ENCODE measurements at places on chromosomes 1 and 21.
A peak's percentile ranks its signal among the peaks of the same experiment; 100 is the strongest.

DNA sequence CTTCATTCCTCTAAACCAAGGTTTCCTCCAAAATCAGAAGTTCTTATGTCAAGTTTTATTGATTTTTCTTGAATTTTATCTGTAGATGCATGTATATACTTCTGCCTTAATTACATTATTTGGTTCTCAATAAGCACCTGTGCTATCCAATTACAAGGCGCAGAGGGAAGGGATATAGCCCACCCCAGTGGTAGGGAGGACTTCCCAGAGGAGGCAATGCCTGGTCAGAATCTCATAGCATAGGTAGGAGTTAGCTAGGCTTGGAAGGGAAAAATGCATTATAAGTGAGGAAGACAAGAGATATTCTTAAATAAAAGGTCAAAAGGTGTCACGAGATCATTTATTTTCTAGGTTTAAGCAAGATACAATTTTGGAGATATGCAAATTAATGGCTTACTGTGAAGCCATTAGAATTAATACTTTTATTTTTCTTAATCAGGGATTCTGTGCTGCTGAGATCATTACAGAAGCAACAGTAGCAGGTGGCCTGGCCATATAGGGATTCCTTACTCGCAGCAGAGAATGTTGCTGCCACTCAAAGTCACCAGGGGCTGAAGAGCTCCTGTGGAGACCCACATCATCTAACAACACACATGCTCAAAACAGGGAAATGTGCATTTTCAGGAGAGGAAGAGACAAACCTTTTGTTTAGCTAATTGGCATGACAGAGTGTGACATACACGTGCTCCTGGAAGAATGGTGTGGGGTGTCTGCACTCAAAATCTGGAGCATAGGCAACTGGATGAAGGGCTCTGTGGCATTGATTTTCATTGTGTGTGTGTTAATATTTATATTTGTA is 178.3 kb downstream of the ATG4C start:
- DNase-seq, result no peak

- DNase-seq, result no peak
These were observed 15.4 kb upstream of the PRDM15 start for GRCh38 chr21:41894511-41894910.

DNA sequence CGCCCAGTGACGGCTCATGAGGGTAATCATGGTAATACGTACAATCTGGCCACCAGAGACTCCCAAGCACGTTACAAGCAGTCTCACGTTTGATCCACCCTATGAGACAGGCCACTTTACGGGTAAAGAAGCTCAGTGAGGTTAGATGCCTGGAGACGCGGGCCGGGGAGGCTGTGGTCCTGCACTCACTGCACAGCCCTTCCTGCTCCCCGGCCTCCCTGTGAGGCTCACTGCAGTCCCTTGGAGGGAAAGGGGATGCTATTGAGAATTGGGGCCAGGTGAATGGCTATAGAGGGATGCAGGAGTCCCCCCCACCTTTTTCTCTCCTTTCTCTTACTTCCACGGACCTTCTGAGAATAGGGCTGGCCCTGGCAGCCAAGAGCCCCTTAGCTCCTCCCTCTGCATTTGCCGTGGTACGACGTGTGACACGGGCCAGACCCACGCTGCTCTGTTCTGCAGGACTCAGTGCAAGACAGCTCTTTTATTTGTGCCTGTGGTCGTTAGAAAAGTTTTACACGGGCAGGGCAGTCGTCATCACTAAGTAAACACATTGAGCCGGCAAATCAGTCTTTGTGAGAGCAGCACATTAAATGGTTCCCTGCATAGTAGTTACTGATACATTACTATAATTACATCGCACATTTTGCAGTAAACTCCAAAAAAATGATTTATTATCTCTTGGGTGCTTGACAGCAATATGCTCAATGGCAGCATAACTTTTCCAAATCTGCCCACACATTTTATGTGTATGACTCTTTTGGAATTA is 18.8 kb downstream of the KIF26B start:
- DNase-seq, result no peak

- peak; percentile 15 for DNase-seq
These were observed 176.9 kb upstream of the LMO4 start for GRCh38 chr1:87151500-87152421.

DNA sequence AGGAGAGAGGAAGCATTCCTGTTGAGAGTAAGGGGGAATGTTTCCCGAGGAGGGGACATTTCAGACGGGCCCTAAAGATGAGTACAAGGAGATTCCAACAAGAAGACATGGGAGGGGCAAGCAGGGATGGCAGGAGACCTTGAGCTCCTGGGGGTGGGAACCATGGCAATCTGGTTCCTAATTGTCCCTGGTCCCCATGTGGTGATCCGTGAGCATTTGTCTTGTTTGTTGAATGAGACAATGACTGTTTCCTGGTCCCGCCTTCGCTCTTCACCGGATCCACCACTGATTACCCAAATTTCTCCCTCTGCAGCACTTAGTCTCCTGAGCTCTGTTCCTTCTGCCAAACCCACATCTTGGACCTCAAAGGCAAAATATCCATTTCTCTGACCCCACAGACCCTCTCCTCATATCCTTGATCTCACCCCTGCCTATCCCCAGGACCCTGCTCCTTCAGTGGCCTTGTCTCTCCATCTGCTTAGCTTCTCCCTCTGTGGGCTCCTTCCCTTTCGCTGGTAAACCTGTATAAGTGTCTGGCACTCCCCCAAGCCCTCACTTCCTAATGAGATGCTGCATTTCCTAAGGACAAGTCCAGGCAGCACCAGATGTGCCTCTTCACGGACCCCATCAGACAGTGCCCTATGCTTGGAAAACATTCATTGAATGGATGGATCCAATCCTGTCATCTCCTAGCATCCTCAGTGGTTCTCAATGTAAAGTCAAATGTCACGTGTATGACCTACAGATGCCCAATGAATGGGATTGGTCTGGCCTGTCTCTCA is 8.3 kb upstream of the CSF1 start:
- DNase-seq, result no peak

DNA sequence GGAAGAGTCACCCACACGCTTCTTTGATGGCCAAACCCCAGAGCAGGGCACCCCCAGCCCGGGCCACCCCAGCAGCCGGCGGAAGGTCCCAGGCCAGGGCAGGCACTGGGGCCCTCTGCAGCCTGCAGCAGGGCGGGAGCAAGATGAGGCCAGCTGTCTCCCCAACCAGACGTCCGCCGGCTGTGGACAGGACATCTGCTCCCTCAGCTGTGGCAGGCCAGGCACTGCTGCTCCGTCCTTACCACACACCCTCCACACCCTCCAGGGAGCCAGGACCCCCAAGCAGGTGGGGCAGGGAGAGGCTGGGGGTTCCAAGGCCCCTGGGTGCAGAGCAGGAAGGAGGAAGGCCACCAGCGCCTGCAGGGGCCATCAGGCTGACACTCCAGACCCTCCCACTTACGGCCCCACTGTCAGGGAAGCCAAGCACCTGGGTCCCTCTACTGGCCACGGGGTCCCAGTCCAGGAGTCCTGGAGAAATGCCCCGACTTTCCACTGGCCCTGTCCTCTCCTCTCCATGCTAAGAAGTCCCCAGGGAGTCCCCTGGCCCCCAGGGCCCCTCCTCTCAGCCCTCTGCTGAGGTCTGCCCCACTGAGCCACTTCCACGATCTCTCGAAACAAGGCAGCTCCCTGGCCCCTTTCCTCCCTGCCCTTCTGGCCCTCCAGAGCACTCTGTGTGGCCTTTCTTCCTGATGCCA is 5.6 kb downstream of the WNT9A start:
- DNase-seq, result no peak

- no peak for DNase-seq
These were observed 2.0 kb downstream of the MEF2D start for GRCh38 chr1:156498432-156499193.

- no peak for DNase-seq
These were observed 42.9 kb downstream of the CAPZB start for GRCh38 chr1:19442154-19443096.

DNA sequence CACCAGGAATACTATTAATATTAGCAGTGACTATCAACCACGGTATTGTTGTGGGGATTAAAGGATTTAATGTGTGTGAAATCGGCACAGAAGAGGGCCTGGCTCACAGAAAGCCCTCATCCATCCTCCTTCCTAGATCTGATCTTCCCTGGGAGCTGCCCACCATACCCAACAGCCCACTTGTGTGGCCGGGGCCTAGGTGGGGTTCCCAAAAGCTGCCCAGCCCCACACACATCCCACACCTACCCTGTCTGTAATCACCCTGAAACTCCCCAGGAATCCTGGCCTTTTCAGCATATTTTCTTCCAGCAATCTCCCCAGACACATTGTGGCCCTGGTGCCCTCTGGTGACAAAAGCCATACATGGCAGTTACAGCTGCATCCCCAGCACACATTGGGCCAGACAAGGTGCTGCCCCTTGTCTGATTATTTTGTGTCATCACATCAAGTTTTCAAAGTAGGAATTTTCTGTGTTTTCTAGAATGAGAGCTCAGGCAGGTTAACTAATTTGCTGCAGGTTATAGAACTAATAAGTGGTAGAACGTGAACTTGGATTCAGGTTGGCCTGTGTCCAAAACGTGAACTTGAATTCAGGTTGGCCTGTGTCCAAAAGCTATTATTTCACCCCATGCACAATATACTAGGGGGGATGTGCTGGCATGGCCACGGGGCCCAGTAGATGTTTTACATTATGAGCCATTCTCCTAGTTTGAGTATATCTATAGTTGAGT is 5.3 kb upstream of the SLC6A9 start:
- DNase-seq, result peak; percentile 56

GRCh38 chr1:226419284-226420029 is 11.6 kb upstream of the PARP1 start:
- no peak for DNase-seq

GRCh38 chr1:62128745-62129144 is 65.9 kb upstream of the L1TD1 start:
- no peak for DNase-seq

DNA sequence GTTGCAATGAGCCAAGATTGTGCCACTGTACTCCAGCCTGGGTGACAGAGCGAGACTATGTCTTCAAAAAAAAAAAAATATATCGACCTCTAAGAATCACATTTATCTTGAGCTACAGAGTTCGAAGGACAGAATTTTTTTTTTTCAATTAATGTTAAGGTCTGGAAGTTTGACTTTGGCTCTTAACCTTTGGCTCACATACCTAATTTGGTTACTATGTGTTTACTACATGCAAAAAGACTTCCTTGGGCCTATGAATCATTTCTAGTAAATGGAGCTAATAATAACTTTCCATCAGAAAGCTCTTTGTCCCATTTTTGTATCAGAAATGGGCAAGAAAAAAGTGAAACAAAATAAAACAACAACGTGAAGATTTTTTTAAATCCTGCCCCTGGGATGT is 351.2 kb downstream of the SMYD3 start:
- DNase-seq, result no peak

DNA sequence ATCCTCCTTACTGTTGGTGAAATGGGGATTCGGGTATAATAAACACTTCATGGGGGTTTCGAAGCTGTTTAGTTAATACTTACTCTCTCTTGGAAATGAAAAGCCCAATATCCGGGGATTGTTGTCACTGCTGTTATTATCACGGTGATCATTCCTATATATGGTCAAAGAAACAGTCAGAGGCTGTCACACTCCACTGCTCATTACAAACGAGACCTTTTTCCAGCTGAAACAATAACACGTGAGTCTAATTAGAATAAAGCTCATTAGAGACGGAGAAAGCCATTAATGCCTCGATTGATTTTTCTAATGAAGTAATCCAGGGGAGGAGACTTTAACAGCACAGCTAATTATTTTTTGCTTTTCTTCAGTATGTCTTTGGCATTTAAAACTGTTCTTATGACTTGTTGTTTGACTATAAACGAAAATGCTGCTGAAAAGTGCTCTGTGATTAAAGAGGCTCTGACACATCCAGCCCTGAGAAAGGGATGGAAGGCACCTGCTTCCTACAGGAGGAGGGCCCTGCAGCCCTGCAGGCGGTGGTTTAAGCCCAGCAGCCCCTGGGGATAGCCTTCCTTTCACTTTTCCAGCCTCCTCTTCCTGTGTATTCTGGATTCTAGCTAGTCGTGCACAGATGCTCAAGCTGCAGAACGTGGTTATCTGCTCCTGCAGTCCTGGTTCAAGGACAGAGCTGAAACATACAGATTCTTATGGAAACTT is 143.6 kb downstream of the EDEM3 start:
- no peak for DNase-seq

DNA sequence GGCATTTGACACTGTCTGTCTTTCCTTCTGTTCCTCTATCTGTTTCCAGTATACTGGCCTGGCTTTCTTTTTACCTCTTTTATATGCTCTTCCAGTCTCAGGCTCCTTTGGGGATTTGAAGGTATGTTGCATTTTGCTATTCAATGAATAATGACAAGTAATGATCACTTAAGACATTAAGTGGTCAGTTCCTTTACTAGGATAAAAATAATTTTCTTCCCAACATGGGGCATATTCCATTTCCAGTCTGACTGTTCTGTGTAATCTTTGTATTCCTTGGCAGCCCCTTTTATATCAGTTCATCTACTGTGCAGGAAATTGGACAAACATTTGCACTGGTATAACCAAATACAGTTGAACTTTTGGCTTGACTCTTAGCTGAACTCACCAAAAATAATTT is 15.6 kb downstream of the METTL18 start:
- no peak for DNase-seq

GRCh38 chr1:110620686-110621085 is 14.5 kb upstream of the KCNA2 start:
- DNase-seq, result no peak

- no peak for DNase-seq
These were observed 99.9 kb upstream of the SERBP1 start for GRCh38 chr1:67530071-67530470.

- DNase-seq, result no peak
These were observed 20.5 kb upstream of the FRRS1 start for GRCh38 chr1:99786751-99787501.

- DNase-seq, result no peak
These were observed 25.3 kb upstream of the BTG2 start for GRCh38 chr1:203280061-203280460.

DNA sequence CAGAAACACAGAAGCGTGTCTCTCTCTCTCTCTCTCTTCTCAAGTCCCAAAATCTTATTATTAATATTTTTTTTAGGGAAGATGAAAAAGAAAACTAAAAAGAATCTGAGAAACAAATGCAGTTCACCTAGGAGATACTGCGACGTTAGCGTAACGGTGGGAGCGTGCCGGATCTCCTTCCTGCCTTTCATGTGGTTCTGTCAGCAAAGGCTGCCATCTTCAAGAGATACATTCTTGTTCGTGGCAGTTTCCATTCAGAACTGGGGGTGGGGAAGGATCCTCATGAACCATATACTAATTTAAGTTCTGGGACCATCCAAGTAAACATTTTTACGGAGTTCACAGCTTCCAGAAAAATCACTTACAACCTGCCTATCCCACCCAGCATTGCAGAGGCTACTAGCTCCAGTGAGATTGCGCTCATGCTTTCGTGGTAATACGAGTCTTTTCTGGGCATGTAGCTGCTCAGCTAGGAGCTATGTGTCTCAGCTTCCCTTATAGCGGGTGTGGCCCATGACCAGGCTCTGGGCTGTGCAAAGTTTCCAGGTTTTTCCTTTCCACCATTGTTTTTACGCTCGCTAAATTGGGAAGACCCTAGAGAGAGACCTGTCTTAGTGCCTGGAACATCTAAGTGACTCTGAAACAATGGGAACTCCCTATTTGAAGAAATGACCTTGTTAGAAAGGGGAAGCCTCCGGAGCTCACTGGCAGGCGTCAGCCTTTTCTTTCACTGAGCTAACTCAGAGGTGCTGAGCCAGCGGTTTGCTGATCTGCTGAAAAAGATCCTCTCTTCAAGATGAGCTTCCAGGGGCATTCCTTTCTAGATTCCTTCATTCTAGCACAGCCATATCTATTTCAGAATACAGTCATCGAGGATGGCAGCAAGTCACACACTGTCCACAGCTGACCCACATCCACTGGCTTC is 17.3 kb downstream of the SLAMF1 start:
- DNase-seq, result peak; percentile 59

GRCh38 chr1:170734412-170735175 is 70.7 kb downstream of the PRRX1 start:
- no peak for DNase-seq

GRCh38 chr1:234559152-234559901 is 50.7 kb downstream of the IRF2BP2 start:
- no peak for DNase-seq
